ENCODE measurements at places on chromosomes 6 and 20.

- no peak for DNase-seq
Observed at GRCh38 chr6:101001607-101002006, 120.5 kb upstream of the ASCC3 start.

DNA sequence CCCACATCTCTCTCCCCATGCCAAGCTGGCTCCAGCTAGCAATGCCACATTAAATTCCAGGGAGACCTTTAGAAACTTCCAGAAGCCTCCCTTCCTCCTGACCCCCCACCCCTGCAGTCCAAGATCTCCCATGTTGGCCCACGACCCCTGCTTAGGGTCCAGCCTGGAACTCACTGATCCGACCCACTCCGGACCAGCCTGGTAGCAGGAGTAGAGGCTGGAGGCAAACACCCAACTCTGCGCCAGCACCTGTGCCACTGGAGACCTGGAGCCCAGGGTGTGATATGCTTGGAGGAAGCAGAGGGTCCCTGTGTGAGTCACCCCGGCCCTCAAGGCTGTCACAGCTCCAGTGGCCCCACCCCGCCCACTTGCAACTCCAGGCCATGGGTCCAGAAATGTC lies 3.3 kb upstream of the ULBP1 start:
- DNase-seq = no peak

DNA sequence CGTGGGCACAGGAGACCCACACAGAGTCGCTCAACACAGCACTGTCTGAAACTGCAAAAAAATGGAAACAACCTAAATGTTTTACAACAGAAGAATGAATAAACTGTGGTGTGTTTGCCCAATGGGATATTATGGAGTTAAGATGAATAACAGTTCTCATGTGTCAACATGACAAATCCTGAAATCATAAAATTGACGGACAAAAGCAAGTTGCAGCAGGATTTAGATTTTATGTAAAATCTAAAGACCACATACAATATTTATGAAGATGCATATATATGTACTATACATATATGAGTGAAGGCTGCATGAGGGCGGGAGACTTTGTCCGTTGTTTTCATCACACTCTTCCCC lies 79.7 kb downstream of the GRM4 start:
- DNase-seq = no peak

GRCh38 chr6:32196682-32197616 lies 4.5 kb upstream of the GPSM3 start:
- no peak for DNase-seq
